ENCODE measurements at places on chromosomes 3 and 15.

DNA sequence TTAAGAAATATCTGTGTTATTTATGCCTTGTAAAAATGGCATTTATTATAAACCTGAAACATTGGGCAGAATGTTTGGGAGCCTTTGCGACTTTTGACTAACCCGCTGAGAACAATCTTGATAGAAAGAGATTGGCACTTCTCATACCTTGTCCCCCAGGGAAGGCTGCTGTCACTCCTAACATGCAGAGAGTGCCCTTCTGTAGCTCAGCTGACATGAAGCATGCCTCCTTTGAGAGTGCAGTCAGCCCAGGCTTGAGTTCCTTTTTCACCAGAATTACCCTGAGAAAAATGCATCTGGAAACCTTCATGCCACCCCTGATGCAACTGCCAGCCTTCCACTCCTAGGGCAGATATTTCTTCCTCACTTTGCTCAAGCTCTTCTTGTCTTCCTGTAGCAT lies 569.2 kb upstream of the ARPP21 start:
- DNase-seq: no peak

DNA sequence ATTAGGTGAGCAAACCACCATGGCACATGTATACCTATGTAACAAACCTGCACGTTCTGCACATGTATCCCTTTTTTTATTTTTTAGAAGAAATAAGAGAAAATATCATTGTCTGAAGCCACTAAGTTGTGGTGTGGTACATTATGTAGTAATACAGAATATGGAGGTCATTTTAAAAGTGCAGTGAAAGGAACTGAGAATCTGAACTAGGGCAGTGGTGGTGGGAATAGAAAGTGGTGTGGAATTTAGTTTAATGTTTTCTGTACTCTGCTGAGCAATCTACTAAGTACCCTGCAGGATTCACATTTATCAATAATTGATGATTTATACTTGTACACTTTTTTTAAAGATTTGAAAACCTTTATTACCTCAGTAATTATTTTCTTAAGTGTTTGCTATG lies 283.5 kb downstream of the CHL1 start:
- no peak for DNase-seq

- DNase-seq: no peak
These were observed 139.7 kb upstream of the COL8A1 start for GRCh38 chr3:99498550-99499234.

GRCh38 chr3:97804471-97804870 lies 17.3 kb upstream of the CRYBG3 start:
- DNase-seq: no peak

GRCh38 chr15:54850101-54850500 lies 346.6 kb downstream of the RSL24D1 start:
- no peak for DNase-seq

GRCh38 chr3:71090207-71090606 lies 493.3 kb downstream of the FOXP1 start:
- DNase-seq: no peak

DNA sequence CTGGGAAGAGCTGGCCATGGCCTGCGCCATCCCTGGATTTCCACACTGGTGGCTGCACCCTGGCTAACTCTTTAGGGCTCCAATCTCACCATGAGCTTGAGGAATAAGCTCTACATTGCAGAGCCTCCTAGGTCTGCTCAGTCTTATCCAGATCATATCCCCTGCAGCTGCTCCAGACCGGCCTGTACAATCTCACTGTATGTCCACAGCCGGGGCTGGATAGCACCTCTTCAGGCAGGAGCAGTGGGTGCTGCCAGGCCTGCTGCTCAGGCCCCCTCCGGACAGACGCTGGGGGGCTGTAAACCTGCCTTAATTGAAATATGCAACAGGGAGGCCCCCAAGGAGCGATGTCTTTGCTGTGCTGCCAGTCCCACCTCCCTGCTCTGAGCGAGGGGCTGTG lies 15.6 kb downstream of the INSYN1 start:
- DNase-seq: no peak

- no peak for DNase-seq
These were observed 37.0 kb upstream of the SCN10A start for GRCh38 chr3:38853011-38853410.

GRCh38 chr15:39785841-39786240 lies 3.2 kb upstream of the FSIP1 start:
- DNase-seq: no peak

DNA sequence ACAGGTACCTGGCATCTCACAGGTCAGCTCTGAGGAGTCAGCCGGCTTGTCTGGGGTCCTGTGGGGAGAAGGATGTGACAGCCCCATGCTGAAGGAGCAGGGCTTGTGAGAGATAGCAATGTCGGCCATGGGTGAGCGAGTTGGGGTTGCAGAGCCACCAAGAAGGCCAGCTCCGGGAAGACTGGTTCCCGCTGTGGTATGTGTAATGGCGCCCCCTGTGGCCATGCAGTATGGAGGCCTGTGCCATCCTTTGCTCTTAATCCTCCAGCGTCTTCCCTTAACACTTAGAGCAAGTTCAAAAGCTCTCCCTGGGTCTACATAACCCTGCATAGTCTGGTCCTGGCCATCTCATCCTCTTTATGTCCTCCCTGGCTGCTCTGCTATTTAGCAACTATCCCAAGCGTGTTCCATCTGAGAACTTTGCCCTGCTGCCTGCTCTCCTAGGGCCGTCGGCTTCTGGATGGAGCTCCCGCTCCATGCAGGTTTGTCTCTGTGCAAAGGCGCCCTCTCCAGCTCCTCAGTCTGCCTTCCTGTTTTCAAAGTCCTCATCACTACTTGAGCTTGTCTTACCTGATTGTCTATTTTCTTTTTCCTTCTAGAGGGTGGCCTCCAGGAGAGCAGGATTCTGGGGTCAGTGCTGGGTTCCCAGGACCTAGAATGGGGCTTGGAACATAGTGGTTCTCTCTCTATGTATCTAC lies 40.8 kb upstream of the IQCF6 start:
- DNase-seq: no peak

GRCh38 chr15:44219073-44219472 lies 24.0 kb upstream of the FRMD5 start:
- no peak for DNase-seq

- no peak for DNase-seq
These were observed 57.3 kb downstream of the NMNAT3 start for GRCh38 chr3:139620438-139620837.

GRCh38 chr15:86041399-86041798 lies 38.3 kb upstream of the AGBL1 start:
- no peak for DNase-seq

- peak; percentile 21 for DNase-seq
These were observed 40.8 kb downstream of the CHST14 start for GRCh38 chr15:40511472-40512133.

DNA sequence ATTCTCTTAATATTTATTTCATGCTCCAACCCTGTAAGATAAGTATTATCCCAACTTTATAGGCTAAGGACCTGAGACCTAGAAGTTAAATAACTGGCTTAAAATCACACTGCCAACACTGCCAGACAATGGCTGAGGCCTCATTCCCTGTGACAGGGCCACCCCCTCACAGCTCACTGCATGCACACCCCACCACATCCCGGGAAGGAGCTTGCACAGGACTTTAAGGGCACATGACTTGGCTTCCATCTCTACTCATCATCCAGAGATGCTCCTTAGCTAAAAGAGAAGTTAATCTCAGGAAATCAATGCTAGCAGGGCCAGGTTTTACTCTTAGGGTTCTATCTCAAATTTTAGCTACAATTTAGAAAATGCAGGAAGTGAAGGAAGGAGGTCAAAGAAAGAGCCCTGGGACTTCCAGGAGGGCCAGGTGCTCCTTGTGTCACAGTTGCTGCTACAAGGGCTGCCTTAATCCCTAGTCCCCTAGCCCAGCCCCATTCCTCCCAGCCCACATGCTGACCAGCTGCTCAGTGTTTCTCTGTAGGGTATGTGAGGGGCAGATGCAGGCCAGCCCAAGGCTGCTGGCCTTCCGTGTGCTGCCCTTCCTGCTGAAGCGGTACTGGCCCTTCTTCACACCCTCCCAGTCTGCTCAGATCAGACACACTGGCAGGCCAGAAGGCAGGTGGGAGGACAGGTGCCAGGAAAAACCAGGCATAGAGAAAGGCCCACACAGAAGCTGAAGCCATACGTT lies 53.5 kb downstream of the WWTR1 start:
- DNase-seq: no peak

- DNase-seq: no peak
These were observed 88.8 kb downstream of the MEGF11 start for GRCh38 chr15:66164788-66165187.

- no peak for DNase-seq
These were observed 134.9 kb upstream of the THBS1 start for GRCh38 chr15:39445931-39446330.

DNA sequence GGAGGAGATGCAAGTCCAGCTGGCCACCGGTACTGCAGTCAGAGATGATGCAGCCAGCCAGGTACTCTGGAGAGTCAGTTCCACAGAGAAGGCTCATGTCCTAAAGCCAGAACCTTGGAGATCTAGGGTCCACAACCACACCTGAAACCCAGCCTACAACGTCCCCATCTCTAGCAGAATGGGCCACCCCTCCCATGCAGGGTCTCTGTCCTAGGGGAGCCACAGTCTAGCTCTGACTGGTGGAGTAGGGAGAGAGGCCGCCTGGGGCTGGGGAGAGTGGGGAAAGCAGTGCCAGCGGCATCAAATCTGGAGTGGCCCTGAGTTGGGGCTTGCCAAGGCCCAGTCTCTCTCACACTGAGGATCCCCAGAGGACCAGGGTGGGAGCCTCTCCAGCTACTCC lies 43.5 kb downstream of the PTH1R start:
- DNase-seq: no peak

DNA sequence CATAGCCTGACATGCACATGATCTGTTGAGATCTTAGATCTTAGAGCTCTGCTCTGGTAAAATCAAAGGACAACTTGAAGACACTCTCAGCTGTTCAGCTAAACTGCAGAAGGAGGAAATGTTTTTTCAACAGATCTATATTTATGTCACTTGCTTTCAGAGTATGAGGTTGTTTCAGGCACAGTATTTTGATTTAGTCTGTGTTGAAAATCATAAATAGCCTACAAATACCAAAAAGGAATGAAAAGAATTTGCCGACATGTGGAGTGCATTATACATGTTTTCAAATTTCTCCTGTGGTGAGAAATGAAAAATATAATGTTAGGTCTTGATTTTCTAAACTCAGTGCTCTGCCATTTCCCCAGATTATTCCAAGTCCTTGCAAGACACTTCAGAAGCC lies 1118.4 kb downstream of the TBL1XR1 start:
- DNase-seq: no peak

GRCh38 chr3:189631409-189631808 lies 220 bp downstream of the TP63 start:
- no peak for DNase-seq

DNA sequence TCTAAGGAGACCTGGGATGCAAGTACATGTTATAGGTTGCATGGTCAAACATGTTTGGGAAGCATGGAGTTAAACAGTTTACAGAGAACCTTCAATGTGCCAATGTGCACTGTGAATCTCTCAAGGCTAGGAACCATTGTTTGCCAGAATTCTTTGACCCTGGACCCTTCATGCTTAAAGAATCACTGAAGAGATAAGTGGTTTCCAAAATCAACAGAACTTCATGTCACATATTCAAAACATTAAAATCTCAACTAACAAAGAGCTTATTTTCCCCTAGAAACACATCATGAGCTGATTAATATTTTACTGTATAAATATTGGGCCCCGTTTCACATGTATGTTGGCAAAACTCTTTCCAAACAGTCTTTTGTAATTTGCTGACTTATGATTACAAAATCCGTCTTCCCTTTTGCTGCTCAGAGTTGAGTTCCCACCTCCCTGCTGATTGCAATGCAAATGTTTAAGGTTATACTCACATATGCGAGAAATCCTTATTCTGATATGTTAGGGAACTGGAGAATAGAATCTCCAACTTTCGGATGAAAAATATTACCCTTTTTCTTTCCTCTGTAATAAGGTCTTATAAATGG lies 380.2 kb downstream of the DIPK2A start:
- DNase-seq: no peak

DNA sequence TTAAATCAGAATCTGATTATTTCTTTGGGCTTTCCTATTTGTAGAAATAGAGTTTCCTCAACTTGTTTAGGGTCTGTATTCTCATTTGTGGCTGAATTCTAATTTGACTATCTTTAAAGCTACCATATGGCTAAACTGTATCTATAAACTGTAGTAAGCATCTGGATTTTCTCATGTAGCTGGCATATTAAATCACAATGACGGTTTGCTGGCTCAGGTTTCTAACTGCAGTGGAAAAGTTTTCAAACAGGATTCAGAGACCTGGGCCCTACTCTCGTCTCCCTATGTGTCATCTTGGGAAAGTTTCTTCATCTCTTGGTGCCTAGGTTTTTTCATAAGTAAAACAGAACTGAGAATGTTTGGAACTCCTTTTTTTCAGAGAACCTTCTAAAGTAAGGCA lies 68.3 kb downstream of the GALK2 start:
- no peak for DNase-seq

DNA sequence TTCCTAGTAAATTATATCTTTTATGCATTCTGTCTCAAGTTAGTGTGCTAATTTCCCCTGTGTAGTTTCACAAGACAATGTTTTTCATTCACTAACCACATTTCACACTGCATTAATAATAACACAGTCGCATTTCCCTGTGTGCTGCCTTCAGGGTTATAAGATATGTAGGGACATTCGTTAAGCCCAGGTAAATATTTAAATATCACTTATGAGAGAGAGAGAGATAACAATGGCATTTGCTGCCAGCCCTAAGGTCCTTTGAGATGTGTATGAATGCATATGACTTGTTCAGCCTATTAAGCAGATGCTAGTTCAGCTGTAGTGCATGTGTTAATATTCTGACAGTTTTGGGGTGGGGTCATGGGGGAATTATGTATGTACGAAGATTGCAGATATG lies 876.7 kb downstream of the NAALADL2 start:
- DNase-seq: no peak

GRCh38 chr3:169148448-169149348 lies 514.8 kb downstream of the MECOM start:
- no peak for DNase-seq

DNA sequence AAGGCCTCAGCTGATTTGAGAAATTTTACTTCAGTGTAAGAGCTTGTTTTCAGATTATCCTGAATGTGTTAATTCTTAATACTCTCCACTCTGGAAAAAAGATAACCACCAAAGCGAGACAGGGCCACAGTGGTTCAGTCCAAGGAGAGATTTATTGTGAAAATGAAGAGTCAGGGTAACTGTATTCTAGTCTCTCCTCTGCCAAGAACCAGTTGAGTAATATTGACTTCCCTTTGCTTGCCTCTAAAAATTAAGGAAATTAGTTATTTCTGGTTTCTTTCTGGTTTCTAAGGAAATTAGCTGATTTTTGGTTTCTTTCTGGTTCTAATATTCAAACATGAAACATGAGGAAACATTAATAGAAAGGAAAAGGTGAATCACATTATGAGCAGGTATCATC lies 34.9 kb downstream of the PPP1R2 start:
- no peak for DNase-seq

Data from NCI-H1930 (cell line).